ENCODE measurements at places on chromosomes 13 and 19.

GRCh38 chr13:110758195-110758805, 44.8 kb downstream of the ING1 start:
- no peak for DNase-seq

- no peak for DNase-seq
These were observed 4.8 kb downstream of the RPS16 start for GRCh38 chr19:39430675-39431593.

GRCh38 chr19:1317274-1318003, 31.8 kb downstream of the EFNA2 start:
- no peak for DNase-seq

- peak; percentile 54 for DNase-seq
These were observed 546 bp downstream of the TBC1D4 start for GRCh38 chr13:75481176-75482069.

DNA sequence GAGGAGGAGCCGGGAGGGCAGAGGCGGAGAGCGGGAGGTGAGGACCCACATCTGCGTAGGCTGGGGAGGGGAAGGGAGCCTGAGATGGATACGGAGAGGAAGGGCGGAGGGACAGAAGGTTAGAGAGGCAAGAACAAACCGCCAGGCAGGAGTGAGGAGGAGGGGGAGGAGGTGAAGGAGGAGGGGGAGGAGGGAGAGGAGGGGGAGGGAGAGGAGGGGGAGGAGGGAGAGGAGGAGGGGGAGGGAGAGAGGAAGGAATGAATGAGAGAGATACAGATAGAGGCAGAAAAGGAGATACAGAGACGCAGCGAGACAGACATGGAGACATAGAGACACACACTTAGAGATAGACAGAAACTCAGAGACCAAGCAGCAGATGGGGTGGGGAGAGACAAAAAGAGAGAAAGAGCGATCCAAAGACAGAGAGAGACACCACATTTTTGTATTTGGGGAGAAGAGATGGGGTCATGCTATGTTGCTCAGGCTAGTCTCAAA, 782 bp upstream of the CA11 start:
- no peak for DNase-seq

- no peak for DNase-seq
These were observed 30.3 kb downstream of the SHISA2 start for GRCh38 chr13:26021516-26021915.

- DNase-seq, result no peak
These were observed 460.0 kb upstream of the ZNF507 start for GRCh38 chr19:31885280-31885853.

DNA sequence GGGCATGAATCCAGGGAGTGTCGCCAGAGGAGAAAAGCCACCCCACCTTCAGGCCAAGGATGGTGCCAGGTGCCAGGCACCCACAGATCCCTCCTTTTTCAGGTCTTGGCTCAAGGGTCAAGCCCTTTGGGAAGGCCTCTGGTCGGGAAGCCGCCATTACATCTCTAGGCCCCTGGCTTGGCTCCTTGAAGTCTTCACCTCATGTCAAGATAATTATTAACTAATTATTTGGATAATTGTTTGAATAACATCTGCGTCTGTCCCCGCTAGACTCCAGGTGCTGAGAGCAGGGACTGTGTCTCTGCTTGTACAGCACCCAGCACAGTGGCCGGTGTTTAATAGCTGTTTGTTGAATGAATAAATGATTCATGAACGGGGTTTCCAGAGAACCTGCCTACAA, 1.2 kb downstream of the KLK13 start:
- DNase-seq, result no peak
